H1 (cell line): ENCODE measurements at places on chromosomes 1 and 21.

- DNase-seq = no peak
Observed at GRCh38 chr1:164699815-164700491, 141.0 kb downstream of the PBX1 start.

DNA sequence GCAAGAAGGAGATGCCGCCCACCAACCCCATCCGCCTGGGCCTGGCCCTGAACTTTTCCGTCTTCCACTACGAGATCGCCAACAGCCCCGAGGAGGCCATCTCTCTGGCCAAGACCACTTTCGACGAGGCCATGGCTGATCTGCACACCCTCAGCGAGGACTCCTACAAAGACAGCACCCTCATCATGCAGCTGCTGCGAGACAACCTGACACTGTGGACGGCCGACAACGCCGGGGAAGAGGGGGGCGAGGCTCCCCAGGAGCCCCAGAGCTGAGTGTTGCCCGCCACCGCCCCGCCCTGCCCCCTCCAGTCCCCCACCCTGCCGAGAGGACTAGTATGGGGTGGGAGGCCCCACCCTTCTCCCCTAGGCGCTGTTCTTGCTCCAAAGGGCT lies 732 bp downstream of the SFN start:
- no peak for DNase-seq

DNA sequence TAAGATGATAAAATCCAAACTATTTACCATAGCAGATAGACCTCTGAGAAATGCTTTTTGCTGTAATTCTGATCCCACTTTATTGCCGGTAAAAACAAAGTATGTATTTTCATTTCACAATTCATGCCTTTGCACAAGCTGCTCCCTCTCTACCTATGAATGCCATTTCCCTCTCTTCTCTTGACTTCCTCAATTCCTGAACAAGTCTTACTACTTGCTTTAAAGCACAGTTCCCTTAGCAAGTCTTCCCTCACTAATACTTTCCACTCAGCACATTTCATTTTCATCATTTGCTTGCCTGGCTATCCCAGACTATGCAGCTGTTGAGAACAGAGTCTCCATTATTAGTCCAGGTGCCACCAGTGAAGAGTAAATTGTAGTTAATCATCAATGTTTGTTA lies 13.8 kb downstream of the GPATCH2 start:
- no peak for DNase-seq

DNA sequence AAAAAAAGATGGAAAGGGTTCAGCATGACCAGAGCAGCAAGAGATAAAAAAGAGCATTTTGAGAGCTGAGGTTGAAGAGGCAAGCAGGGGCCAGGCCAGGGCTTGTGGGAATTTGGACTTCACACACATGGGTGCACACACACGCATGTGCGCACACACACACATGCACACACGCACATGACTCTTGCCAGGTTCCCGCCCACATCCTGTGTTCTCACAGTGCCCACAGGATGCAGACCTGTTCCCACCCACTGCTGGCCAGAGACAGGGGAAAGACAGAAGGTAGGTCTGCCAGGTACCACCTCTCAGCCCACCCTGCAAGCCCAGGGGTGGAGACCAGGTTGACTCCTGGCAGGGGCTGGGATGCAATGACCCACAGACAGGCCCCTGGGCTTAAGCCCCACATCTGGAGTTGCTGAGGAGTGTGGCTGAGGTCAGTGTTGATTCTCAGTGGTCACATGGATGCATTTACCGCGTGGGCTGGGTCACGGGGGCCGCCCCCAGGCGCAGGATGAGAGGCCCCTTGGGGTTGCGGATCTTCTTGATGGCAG lies 4.4 kb downstream of the COL16A1 start:
- DNase-seq = no peak

- no peak for DNase-seq
Observed at GRCh38 chr1:194062962-194063361, 876.5 kb upstream of the B3GALT2 start.

GRCh38 chr1:172144445-172145061 lies 275.9 kb upstream of the C1orf105 start:
- no peak for DNase-seq

DNA sequence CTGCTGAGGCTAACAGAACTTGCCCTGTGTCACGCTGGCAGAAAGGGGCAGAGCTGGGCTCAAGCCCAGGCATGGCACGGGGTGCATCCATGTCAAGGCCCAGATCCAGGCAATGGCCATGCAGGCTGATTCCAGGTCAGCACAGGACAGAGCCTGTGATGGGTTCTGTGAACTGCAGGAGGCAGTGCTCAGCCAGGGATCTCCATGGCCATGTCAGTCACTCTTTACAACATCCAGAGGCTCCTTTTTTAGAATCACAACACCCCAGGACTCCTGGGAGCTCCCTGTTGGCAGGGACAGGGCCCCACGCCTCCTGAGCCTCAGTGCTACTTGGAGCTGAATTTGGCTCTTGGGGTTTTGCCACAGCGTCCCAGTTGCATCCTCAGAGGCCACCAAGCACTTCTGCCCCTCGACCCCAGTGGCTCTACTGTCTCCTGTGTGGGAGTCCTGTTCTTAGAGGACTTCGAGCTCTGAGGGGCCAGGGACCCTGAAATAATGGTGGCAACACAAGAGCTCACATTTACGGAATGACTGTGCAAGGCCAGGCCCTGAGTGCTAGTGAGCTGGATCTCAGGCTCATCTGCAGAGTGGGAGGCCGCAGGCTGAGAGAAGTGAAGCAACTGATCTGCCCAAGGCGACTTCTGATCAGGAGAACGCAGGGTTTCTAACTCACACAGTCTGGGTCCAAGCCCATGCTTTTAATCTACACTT lies 211.5 kb downstream of the TRABD2B start:
- DNase-seq = peak; percentile 53

- no peak for DNase-seq
Observed at GRCh38 chr1:6351480-6352137, 42.0 kb downstream of the ACOT7 start.

GRCh38 chr1:115134850-115135480 lies 45.7 kb upstream of the TSPAN2 start:
- DNase-seq = no peak

DNA sequence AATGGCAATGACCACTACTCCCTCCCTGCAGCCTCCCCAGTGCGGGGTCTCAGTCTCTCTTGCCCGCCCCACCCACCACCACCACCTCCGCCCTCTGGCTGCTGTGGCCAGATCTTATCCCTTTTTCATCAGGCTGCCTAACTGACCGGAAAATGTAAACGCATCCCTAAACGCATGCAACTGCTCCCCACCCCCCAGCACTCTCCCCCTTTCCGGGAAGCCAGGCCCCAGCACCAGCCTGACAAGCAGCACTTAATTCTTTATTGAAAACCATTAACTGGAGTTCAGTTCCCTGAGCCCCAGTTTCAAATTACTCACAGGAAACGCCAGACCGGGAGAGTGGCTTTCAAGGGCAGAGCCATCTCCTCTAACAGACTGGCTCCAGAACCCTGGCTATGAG lies 147.7 kb downstream of the DMRTA2 start:
- peak; percentile 48 for DNase-seq

DNA sequence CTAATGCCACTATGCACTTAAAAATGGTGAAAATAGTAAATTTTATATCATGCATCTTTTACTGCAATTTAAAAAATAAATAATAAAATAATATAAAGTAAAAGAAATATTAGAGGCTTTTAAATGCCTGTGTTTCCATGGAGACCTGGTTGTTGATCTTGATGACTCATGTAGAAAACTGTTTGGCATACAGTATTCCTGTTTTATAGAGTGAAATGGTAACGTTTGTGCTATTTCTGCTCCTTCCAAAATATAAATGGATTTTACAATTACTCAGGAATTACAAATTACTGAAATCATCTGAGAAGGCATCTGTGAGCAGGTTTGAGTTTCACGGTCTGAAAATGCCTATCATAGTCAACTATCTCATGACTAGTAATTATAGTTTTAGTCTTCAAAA lies 98.4 kb upstream of the USP25 start:
- DNase-seq = no peak

- DNase-seq = no peak
Observed at GRCh38 chr1:7886405-7886745, 33.5 kb upstream of the UTS2 start.

- DNase-seq = no peak
Observed at GRCh38 chr1:194289569-194290266, 1103.3 kb upstream of the B3GALT2 start.

- no peak for DNase-seq
Observed at GRCh38 chr1:66840929-66841328, 39.9 kb upstream of the INSL5 start.

- no peak for DNase-seq
Observed at GRCh38 chr1:30808067-30808662, 50.6 kb upstream of the LAPTM5 start.

DNA sequence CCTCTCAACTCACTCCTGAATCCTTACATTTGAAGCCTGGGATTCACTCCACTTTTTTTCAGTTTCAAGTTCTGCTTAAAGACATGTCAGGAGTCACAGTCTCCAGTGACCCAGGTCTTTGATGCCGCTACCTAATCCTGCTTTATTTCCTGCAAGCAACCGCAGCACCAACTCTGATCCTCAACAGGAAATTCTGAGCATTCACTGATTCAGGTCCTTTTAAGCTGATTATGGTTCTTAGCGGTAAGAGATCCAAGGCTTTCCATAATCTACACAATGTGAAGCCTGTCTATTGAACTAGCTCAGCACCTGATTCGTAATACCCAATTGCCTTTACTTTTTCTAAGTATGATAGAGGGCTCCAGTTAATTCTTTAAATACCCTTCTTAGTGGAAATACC lies 43.7 kb upstream of the PIGC start:
- no peak for DNase-seq

GRCh38 chr1:92964316-92964715 lies 3.1 kb upstream of the DIPK1A start:
- no peak for DNase-seq

GRCh38 chr21:36563341-36563926 lies 83.5 kb upstream of the CLDN14 start:
- no peak for DNase-seq

DNA sequence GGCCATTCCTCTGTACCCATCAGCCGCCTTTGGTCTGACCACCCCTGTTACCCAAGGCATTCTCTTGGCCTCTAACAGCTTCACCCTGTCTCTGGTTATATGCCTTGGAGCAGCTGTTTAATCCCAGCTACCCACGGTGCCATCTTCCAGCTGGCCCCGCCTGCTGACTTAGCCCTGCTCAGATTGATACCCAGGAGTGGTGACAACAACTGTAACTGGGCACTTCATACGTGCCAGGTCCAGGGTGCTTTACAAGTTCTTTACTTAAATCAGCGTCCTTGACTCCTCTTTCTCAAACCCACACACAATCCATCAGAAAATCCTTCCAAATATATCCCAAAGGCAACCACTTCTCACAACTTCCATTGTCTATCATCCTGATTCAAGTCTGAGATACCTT lies 37.2 kb upstream of the HMGB4 start:
- DNase-seq = no peak

DNA sequence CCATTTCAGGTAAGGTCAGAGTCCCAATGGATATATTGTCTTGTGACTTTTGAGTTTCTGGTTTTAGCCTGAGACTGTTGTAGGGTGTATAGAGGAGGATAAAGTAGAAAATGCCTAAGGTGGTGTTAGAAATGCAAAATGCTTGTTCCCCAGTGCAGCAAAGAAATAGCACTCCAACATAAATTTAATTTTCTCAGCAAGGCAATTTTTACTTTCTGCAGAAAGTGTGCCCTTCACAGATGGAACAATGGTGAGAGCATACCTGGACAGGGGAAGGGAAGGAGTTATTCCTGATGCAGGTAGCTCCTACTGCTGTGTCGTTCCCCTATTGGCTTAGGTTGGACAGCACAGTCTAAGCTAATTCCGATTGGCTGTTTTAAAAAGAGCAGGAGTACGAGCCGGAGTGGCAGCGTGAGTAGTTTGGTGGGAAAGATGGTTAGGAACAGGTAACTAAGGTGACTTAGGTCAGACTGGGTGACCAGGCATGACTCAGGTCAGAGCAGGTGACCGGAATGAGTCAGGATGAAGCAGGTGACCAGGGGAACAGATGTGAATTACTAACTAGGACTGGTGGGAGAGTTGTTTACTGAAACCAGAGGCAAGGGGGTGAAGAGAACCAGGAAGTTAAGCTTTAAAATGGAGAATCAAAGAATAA lies 21.5 kb downstream of the SPATA45 start:
- DNase-seq = no peak

DNA sequence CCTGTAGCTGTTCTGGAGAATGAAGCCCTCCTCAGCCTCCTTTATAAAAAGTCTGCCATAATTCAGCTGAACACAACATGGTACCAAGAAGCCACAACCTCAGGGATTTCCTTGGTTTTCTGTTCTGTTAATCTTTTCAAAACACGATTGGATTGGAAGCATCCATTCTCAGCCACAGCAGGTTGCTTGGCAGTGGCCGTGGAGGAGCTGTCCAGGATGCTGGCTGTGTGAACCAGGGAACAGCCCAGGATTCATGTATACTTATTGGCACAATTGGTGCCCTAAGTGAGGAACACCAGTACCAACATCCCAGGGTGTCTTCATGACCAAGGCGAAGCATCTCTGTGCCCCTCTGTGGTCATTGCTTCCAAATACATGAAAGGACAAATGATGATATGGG lies 393.5 kb downstream of the CAMTA1 start:
- DNase-seq = no peak

DNA sequence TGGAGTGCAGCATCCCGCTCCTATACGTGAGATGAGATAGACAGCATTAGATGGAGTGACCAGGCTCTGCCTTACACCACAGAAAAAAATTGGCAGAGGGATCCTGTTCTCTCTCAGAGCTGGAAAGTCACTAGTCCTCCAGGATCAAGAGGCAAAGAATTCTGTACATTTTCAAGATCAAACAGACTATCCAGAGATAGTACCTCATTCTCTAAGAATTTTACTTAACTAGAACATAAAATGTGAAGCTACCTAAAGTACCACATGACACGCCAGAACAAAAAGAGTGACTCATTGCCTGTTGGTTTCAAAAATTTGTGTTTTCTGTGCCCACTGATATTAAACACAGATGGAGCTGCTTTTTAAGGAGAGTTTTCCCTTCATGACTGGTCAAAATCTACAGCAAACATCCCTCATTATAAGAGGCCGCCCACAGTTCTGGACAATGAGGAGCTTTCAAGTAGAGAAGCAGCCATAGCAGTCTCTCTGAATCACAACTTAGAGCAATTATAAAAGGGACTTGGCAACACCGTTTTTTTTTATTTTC lies 32.3 kb downstream of the CD160 start:
- DNase-seq = no peak

DNA sequence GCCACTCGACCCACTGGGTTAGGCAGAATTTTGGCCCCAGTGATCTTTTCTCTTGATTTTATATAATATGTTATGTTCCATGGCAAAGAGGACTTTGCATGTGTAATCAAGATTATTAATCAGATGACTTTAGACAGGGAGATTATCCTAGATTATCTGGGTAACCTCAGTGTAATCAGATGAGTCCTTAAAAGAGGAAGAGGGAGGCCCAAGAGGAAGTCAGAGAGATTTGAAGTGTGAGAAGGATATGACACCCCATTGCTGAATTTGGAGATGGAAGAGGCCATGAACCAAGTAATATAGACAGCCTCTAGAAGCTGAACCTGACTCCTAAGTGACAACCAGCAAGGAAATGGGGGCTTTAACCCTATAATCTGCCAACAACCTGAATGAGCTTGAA lies 117.1 kb upstream of the CSF3R start:
- DNase-seq = no peak
